ENCODE measurements at places on chromosomes 6 and 20. TPM values are rescaled to one million over a fixed set of nuclear protein-coding genes. Genes with fewer than 3 reads are reported as not detected.
A peak's percentile ranks its signal among the peaks of the same experiment; 100 is the strongest.

- no peak for DNase-seq
These were observed 19.0 kb upstream of the TRDN start for GRCh38 chr6:123655521-123656306.

Gene CTSZ
- 86.6 TPM for polyA plus RNA-seq

- no peak for DNase-seq
These were observed 407.9 kb upstream of the BTBD3 start for GRCh38 chr20:11509776-11510175.

GRCh38 chr20:50824137-50824536, 29.3 kb downstream of the BCAS4 start:
- no peak for DNase-seq

Gene GJA10
- not detected for polyA plus RNA-seq

DNA sequence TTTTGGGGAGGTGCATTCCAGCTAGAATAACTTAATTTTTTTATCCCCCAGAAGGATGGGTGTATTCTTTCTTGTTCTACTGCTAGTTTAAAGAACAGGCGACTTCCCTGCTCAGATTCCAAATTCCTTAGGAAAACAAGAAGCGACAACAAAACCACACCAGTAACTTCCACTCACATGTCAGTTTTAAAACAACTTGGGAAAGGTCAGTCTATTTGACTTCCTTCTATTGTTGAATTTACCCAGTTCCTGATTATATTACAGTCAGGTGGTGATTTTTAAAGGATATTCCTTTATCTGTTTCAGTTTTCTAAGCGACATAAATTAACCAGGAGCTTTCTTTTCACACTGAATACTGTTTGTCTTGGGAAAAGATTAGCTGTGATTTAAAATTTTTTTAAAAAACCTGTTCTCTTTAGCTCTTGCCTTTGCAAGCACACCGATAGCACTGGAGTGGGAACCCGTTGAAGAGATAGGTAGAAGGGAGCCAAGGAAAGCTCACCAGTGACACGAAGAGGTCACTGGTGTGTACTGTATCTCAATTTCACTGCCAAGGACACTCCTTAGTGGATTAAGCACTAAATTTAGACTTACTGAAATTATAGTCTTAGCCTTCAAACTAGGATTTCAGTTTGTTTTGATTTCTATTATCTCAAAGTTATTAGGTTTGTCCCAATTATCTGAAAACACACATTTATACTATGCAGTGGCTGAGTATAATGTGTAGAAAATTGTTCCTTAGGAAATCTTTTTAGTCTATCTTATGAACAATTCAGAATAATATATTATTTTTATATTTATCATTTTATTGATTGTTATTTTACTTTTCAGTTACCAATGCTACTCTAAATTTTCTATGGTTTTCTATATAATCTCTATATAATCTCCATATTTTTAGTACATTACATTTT, 22.3 kb downstream of the MARCKS start:
- peak; percentile 47 for DNase-seq

DNA sequence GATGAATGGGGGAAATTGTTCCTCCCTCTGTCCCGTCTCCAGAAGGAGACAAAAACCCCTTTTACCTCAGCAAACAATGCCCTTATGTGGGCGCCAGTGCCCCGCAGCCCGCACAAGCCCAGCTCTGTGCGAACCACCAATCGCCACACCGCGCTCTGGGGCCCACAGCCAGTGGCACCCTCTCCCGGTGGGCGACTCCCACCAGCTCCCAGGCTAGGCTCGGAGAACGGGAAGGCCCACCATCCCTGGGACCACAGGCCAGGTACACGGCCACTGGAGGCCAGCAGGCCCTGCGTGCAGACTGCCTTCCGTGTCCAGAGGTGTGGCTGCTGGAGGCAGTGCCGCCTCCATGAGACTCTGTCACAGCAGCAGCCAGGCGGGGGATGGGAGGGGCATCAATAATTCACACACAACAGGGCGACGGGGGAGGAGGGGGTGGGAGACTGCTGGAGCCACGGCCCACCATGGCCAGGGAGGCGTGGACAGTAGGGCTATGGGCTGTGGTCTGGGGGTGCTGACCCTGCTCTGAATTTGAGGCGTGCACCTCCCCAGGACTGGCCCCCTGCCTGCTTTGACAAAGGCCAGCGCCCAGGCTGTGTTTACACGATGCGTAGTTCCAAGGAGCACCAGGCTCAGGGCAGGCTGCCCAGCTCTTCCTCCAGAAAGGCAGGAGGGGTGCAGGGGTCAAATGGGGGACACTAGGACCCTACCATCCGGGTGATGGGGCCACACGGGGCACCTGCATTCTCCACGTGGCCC, 105.7 kb downstream of the ASXL1 start:
- DNase-seq: no peak

DNA sequence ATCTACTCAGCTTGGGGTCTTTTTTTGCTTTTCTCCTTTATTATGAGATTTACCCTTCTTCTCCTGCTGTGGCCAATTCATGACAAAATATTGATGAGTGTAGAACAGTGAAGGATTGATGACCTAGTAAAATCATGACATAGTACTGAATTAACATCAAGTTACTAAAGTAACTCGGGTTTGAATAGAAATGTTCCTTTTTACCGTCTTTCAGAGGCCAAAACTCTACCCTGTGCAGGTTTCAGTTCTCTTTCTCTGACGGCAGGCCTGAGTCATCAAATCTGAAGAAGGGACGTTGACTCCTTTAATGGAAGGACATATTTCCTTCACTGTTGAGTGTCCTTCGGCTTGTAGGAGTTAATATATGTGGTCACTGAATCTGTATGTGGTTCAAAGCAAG, 80.7 kb downstream of the RREB1 start:
- no peak for DNase-seq

GRCh38 chr20:2469991-2470422, 582 bp downstream of the SNRPB start:
- peak; percentile 31 for DNase-seq

GRCh38 chr6:81766482-81767069, 14.1 kb upstream of the TENT5A start:
- no peak for DNase-seq

DNA sequence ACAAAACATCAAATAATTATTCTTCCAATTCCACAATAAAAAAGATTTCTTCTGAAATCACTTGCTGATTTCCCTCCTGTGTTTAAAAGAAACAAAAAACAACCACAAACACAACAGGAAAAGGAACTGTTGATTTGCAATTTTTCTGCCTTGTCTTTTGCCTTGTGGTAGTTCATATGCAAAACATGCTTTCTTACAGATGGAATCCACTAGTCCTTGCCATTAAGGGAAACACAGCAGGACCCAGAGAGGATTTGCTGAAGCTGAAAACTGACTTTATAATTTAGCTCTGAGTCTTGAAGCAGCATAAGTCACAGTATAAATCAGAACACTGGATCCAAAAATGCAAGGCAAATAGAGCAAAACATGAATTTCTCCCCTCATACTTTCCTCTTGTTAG, 328.8 kb downstream of the PHF3 start:
- no peak for DNase-seq

Data from right renal cortex interstitium (tissue), 3 donors.